ENCODE measurements at places on chromosomes 5 and 9.
A peak's percentile ranks its signal among the peaks of the same experiment; 100 is the strongest.

GRCh38 chr5:83474161-83474796 lies 2.7 kb downstream of the VCAN start:
- peak; percentile 47 for DNase-seq

GRCh38 chr5:165209101-165209727 lies 1703.8 kb downstream of the MAT2B start:
- DNase-seq = no peak

DNA sequence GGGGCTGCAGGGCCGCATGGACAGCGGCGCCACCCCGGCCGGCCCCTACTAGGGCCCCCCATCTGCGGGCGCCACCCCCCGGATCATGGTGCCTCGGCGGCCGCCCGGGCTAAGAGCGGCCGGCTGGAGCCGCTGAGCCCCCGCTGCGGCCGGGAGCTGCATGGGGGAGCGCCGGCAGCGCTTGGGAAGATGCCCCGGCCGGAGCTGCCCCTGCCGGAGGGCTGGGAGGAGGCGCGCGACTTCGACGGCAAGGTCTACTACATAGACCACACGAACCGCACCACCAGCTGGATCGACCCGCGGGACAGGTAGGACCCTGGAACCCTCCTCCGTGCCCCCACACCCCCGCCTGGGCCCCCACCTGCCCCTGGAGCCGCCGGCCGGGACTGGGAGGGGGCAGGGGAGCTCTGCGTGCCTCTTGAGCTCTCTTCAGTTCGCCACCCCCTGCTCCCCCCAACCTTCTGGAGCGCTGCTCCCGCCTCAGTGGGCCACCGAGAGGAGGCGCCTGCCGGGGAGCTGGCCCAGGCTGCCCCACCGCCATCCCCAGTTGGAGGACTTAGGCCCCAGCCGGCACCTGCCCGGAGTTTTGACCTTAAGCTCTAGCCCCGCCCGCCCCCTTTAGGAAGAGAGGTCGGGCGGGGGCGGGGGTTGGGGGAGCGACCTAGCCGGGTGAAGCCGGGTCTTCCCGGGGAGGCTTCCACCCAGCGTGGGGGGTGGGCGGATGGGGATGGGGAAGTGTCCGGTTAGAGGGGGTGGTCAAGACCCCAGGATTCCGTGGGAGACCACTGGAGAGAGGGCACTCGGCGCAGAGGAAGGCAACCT lies 730 bp downstream of the WWC1 start:
- DNase-seq = no peak

GRCh38 chr5:16791036-16791705 lies 144.9 kb downstream of the MYO10 start:
- DNase-seq = no peak

- DNase-seq = no peak
Measured at GRCh38 chr5:107646418-107646817, 24.3 kb downstream of the EFNA5 start.

DNA sequence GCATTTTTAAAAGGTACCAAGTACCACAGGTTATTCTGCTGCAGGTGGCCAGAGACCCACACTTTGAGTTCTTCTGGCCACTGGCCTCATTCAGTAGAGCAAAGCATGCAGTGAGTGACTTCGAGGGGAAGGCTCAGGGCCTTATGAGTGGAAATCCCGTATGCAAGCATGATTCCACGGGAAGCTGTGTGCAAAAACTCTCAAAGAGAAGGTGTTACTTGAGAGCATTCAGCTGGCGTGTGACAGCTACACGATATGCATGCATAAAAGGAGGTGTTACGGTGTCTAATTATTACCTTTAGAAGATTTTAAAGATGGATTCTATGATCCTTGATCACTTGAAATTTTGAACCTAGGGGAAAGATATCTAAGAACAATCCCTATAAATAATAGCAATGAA lies 160.3 kb downstream of the ENC1 start:
- no peak for DNase-seq

DNA sequence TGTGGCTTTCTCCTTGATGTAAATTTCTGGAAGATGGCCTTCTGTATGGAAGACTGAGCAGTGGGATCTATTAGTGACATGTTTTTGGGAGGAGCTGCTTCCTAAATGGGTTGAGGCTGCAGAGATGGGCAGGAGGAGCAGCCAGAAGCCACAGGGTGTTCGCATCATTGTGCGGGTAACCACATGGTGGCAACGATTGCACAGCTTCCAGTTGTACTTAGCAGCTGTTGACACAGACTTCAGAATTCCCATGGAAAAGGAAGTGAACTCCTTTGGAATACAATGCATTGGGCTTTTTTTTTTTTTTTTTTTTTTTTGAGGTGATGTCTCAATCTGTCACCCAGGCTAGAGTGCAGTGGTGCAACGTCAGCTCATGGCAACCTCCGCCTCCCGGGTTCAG lies 297.3 kb downstream of the NR3C1 start:
- DNase-seq = no peak

DNA sequence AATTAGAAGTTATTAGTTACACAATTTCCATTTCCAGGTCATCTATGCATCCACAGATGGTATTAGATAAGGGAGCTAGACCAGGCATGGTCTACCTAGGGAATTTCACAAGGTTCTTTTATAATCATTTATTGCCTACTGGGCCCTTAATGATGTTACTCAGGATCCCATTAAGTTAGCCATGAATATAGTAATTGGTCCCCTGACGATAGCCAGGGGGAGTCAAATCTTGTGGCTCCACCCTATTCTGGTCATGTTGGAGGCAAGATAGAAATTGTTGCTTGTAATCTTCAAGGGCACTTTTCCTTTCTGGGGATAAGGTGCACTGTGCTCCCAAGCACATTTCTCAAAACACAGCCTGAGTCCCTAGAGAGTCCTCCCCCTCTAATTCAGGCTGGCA lies 14.1 kb upstream of the ELL2 start:
- DNase-seq = no peak

DNA sequence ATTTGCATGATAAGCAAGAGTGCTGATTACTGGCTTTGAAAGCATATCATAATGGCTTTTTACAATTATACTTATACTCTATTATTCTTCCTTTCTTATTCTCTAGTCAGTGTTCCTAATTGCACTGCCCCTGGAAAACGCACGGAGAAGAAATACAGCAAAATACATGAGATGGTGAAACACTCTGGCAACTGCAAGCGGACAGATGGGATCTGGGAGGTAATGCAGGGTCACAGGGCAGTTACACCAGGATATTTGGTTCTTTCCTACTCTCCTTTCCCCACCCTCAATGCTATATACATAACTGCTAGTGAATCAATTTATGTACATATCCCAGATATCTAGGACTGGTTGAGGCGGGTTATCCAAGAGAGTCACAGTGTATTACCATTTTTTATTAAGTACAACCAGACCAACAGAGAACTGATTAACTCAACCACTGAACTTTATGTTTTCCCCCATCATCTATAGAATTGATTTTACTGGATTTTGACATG lies 423.7 kb downstream of the ZSWIM6 start:
- DNase-seq = no peak

- no peak for DNase-seq
Measured at GRCh38 chr9:137757613-137758029, 120.0 kb upstream of the CACNA1B start.

DNA sequence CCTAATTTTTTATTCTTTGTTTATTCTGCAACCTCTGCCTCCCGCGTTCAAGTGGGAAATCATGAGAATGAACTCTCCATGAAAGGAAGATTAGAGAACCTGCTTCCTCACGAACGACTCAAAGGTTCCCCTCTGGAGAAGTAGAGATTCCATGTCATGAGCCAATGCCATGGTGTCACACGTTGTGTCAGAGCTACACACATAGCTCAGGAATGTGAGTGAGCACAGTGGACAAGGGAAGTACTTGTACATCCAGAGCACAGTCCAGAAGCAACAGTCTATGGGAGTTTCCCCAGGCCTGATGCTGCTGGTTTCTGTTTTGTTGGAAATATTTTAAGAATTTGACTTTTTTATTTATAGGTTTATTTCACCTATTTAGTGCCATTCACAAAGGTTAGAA lies 26.8 kb upstream of the PPP2CA start:
- no peak for DNase-seq

- DNase-seq = no peak
Measured at GRCh38 chr9:20783057-20784038, 99.3 kb downstream of the FOCAD start.

- DNase-seq = no peak
Measured at GRCh38 chr5:65760504-65761275, 38.7 kb downstream of the NLN start.

- peak; percentile 8 for DNase-seq
Measured at GRCh38 chr5:31407921-31408693, 123.8 kb downstream of the DROSHA start.

GRCh38 chr9:21119093-21119770 lies 22.4 kb downstream of the IFNW1 start:
- no peak for DNase-seq

GRCh38 chr5:154140381-154140780 lies 50.2 kb upstream of the GALNT10 start:
- DNase-seq = no peak
